Cerebellum (tissue), 4 donors: ENCODE measurements at places on chromosomes 5 and 9. TPM values are rescaled to one million over a fixed set of nuclear protein-coding genes. Genes with fewer than 3 reads are reported as not detected.

The GABRP gene
- total RNA-seq = not detected

The IRX2 gene
- 17.6 TPM for total RNA-seq

The CLIC3 gene
- not detected for total RNA-seq

The DMRT3 gene
- total RNA-seq = not detected
